ENCODE measurements at places on chromosomes 6 and 20.

DNA sequence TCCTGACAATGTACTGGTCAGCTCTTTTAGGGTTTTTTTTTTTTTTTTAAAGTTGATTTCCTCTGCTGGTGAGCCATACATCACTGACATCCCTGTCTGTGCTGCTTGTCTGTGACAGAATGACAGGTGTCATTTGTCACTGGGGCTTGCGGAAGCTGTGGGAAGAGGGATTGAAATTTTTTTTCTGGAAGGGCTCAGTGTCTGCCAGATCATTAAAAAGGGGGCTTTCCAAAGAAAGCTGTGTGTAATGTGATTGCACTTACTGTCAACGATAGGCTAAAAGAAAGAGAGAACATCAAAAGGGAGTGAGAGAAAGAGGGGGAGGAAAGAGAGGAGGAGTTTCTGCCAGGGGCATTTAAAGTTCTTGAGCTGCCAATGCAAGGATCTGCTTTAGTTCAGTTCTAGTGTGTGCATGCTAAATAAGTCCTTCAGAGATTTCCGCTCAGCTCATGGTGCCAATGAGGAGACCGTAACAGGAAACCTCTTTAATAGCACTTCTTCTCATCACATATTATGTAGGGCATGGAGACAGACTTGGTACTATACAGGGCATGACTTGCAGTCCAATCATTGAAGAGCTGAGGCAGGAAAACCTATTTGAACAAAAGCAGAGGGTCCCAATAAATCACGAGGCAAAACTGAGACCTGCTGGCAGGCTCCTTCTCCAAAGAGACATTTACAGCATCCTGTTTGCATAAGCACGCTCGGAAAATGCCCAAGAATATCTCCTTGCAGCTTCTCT lies 177.2 kb downstream of the TSHZ2 start:
- DNase-seq, result no peak

GRCh38 chr6:24927985-24928745 lies 7.6 kb downstream of the RIPOR2 start:
- no peak for DNase-seq

- no peak for DNase-seq
These were observed 21.5 kb upstream of the SLC9A8 start for GRCh38 chr20:49791165-49791564.

DNA sequence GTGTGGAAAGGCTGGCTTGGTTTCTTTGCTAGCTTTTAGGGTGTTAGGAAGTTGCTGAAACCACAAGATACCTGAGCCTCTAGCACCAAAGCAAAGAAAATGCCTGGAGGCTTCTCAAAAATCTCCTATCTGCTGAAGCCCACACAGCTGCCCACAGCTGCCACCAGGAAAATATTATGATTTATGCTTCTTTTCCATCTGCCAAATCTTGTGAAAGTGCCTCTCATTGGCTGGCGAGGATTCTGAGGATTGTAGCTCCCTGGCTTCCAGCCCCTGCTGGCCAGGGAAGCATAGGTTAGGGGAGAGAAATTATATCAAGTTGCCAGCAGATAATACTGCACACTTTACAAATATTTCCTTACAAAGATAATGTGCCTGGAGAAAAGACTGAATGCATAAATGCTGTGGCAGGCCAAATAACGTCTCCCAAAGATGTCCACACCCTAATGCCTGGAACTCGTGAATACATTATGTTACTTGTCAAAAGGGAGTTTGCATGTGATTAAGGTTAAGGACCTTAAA lies 98.4 kb downstream of the MRPL14 start:
- DNase-seq, result no peak

GRCh38 chr6:105892577-105893262 lies 193.4 kb upstream of the PRDM1 start:
- DNase-seq, result no peak

GRCh38 chr20:53974785-53975555 lies 95.4 kb downstream of the BCAS1 start:
- no peak for DNase-seq

DNA sequence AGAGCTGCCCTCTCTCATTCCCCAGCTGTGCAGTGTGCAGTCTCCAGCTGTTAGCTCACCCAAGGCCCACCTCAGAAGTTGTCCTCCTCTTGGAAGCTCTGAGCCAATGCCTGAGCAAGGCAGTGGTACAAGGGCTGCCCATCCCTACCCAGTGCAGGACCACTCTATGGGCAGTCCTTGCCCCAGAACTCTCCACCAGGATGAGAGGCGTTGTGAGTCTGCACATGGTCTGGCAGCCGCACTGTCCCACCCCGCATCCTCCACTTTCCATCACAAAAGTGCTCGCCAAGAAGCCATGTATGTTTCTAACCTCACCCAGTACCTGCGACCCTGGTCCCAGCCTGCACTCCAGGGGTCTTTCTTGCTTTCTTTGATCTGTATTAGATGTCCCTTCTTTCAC lies 175.1 kb upstream of the PMEPA1 start:
- no peak for DNase-seq

- DNase-seq, result no peak
These were observed 8.5 kb downstream of the RNF217 start for GRCh38 chr6:124970763-124971162.

- no peak for DNase-seq
These were observed 631.1 kb upstream of the HTR1E start for GRCh38 chr6:86306210-86306609.

GRCh38 chr20:43571771-43572170 lies 12.9 kb downstream of the SGK2 start:
- no peak for DNase-seq

- no peak for DNase-seq
These were observed 151.3 kb downstream of the DTNBP1 start for GRCh38 chr6:15511248-15512125.

DNA sequence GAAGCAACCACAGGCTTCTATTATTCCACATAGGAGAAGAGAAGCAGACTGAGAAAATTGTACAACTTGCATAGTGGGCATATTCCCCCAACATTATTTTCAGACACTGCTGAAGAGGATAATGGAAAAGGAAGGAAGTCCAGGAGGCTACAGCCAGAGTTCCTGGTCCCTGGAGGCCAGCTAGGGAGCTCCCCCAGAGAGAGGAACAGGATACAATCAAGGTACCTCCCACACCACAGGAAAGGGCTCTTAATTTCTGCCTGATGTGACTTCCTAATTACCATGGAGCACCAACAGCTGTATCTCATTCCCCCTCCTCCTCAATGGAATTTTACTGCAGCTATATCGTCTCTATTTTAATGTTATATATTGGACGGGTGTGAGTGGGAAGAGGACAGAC lies 594.3 kb upstream of the NRSN1 start:
- no peak for DNase-seq

DNA sequence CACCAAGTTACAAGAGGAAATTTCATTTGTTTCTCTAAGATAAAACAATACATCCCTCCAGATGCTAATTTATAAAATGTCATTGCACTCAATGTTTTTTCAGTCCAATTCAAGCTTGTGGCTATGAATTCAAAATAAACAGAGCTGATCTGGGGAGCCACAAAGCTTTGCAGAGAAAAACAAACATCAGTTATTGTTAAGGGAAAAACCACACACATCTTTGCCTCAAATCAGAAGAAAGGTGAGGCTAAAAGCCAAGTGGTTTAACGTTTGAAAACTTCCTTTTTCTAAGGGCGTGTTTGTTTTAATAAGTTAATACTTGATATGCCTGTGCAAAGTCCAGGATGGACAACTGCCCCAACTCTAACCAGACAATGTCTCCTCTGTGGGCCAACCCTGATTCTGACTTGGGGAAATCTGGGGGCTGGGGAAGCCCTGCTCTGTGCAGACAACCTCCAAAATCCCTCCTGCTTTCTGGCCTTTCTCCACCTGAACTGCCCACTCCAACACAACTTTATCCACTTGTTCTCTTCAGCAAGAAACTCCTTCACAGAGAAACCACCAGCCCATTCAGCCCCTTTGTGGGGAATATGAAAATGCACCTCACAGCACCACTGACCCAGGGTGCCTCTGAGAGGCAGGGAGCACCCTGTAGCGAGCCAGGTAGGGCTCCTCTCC lies 44.6 kb upstream of the NT5E start:
- DNase-seq, result no peak

GRCh38 chr20:35726842-35727711 lies 15.0 kb downstream of the RBM39 start:
- DNase-seq, result no peak

- no peak for DNase-seq
These were observed 118.1 kb downstream of the VEGFA start for GRCh38 chr6:43887906-43888683.

DNA sequence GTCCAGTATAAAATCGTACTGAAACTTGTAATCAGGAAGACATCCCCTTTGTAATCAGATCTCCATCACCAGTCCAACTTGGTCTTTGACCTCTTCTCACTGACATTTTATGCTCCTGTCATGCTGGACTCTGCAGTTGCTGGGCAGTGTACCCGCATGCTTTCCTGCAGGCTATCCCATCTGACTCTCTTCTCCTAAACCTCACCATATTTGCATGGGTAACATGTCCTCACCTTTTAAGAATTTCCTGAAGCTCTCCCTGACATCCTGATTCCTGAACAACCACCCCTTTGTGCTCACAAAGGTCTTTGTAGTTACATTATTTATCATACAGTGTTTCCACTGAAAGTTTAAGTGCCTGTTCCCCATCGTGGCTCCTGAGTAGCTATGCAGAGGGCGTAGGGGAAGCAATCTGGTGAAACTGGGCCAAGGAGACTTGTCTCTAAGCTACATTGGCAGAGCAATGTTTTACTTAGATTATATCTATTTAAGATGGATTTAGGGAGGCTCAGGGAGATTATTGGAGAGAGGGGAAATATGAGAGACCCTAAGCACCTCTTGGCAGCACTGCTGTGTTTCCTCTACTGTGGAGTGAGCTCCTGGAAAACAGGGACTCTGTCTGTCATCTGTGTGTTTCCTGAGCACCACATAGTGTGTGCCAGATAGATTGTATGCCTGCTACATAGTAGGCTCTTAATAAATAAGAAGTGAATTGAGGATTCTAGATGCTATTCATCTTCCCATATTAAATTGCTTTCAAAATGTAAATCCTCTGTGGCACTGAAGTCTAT lies 124.0 kb downstream of the LAMA2 start:
- DNase-seq, result no peak

DNA sequence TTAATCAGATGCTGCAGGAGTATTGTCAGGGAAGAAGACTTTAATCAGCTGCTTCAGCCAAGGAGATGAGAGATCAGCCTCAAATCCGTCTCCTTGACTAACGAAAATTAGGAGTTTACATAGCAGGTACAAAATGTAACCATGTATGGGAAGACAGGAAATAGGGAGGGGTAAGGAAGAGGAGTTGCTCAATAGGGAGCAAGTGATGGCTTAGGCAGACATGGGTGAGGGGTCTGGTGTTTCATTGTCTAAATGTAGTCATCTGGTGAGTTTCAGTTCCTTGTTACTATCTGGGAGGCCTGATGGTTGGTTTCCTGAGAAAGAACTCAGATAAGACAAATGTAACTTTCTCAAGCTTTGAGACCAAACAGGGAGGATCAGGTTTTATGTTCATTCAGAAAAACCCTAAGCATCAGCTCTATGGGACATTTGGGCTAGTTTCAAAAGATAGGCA lies 217.3 kb upstream of the SULF2 start:
- no peak for DNase-seq

DNA sequence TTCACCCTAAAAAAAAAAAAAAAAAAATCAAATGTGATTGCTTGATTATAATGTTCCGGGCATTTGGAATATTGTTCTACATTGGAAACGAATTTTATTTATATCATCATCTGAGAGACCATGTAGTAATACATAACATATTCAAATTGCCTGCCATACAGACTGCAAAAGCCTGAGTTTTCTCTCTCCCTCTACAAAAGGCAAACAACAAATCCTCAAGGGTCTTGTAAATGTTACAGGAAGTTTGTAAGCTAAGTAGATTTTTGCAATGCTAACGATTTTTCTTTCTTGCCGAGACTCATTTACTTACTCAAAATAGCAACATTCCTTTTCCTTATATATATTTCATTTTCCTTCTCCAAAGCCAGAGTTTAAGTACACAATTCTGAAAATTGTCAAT lies 49.0 kb upstream of the HTR1E start:
- no peak for DNase-seq

- DNase-seq, result no peak
These were observed 16.6 kb upstream of the FBXO9 start for GRCh38 chr6:53048431-53049195.

- DNase-seq, result no peak
These were observed 48.1 kb downstream of the KCNS1 start for GRCh38 chr20:45052698-45053429.

DNA sequence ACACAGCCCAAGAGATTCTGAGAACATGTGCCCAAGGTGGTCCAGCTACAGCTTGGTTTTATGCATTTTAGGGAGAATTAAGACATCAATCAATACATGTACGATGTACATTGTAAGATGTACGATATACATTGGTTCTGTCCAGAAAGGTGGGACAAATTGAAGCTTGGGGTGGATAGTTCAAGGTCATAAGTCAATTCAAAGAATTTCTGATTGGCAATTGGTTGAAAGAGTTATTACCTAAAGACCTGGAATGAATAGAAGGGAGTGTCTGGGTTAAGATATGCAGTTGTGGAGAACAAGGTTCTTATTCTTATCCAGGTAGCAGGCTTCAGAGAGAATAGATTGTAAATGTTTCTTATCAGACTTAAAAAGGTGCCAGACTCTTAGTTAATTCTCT lies 31.8 kb upstream of the LCA5 start:
- DNase-seq, result no peak

DNA sequence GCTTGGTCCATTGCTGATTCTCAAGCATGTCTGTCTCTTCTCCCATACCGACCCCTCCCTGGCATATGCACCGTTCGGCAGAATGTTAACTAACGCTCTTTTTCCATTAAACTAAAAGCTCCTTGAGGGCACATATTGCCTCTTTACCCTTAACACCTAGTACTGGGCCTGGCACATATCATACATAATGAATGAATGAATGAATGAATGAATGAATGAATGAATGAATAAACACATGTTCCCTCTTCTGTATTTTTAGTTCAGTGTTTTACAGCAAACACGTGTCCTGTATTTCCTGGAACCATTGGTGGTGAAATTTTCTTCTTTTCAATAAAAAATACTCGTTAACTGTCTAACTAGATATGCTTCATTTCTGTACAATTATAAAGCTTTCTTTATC lies 174.4 kb upstream of the DTNBP1 start:
- DNase-seq, result no peak

DNA sequence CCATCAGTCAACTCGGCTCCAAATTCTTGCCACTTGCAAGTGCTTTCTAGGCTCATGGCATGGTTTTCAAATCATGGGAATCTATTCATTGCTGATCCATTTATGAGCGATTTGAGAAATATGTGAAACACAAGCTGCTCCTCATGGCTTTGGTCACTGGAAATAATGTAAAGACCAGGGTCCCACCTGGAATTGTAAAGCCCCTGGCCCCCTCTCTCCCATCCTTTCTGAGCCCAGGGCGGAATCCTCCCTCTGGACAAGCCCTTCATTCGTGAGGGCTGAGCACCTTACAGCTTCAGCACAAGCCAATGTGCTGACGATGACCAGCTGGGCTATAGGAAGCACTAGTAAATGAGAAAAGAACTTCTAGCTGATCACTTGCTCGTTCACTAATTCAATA lies 96.0 kb downstream of the RNASET2 start:
- no peak for DNase-seq

DNA sequence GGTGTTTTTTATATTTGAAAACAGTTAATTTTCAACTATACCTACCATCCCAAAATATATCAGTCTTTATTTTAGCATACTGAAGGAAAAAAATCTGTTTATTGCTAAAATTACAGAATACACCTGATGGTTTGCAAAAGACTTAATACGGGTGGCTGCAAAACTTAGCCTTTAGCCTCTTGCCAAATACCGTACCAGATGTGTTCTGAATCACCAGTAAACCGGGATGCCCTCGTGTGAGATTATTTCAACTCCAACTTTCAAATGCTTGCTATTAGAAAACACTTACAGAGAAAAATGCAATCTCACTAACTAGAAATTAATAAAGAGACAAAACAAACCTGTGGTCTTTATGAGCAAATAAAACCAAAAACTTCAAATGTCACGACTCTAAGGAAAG lies 36.0 kb downstream of the REV3L start:
- DNase-seq, result no peak
